ENCODE measurements at places on chromosomes 13 and 19. TPM values are rescaled to one million over a fixed set of nuclear protein-coding genes. Genes with fewer than 3 reads are reported as not detected.

ZNF507 gene
- total RNA-seq = 26.2 TPM

ZNF256 gene
- 10.6 TPM for total RNA-seq

CABP5 gene
- total RNA-seq = not detected

PSG2 gene
- not detected for total RNA-seq

ZNF582 gene
- total RNA-seq = 2.5 TPM

IZUMO2 gene
- not detected for total RNA-seq

ZNF626 gene
- total RNA-seq = 13.2 TPM

GDF15 gene
- total RNA-seq = 0.60 TPM

SYNE4 gene
- 4.8 TPM for total RNA-seq

GRIN2D gene
- 0.39 TPM for total RNA-seq

CD79A gene
- total RNA-seq = 12.3 TPM

PSG5 gene
- total RNA-seq = not detected

ZNF829 gene
- 7.4 TPM for total RNA-seq

KCNN1 gene
- total RNA-seq = 1.2 TPM

HSPB6 gene
- 2.4 TPM for total RNA-seq

C19orf73 gene
- 2.9 TPM for total RNA-seq

MCF2L gene
- 11.8 TPM for total RNA-seq

BEST2 gene
- not detected for total RNA-seq

INSL3 gene
- total RNA-seq = 6.8 TPM

CADM4 gene
- total RNA-seq = 0.28 TPM

DCUN1D2 gene
- 26.2 TPM for total RNA-seq

KLK12 gene
- not detected for total RNA-seq

RNF225 gene
- 1.5 TPM for total RNA-seq

PET100 gene
- total RNA-seq = 74.0 TPM

CNMD gene
- total RNA-seq = not detected

CAPN12 gene
- 8.3 TPM for total RNA-seq

ERICH4 gene
- total RNA-seq = not detected

TNFSF9 gene
- 3.4 TPM for total RNA-seq

KLK1 gene
- total RNA-seq = 2.3 TPM

MIR17HG gene
- 15.7 TPM for total RNA-seq

TMPRSS9 gene
- total RNA-seq = 0.19 TPM

WDR62 gene
- total RNA-seq = 19.8 TPM

PNMA8C gene
- not detected for total RNA-seq

RFPL4AL1 gene
- total RNA-seq = not detected

TPTE2 gene
- 0.22 TPM for total RNA-seq
